ENCODE measurements at places on chromosomes 5 and 9.

GRCh38 chr5:132364319-132364718 lies 5.2 kb upstream of the SLC22A5 start:
- no peak for DNase-seq

DNA sequence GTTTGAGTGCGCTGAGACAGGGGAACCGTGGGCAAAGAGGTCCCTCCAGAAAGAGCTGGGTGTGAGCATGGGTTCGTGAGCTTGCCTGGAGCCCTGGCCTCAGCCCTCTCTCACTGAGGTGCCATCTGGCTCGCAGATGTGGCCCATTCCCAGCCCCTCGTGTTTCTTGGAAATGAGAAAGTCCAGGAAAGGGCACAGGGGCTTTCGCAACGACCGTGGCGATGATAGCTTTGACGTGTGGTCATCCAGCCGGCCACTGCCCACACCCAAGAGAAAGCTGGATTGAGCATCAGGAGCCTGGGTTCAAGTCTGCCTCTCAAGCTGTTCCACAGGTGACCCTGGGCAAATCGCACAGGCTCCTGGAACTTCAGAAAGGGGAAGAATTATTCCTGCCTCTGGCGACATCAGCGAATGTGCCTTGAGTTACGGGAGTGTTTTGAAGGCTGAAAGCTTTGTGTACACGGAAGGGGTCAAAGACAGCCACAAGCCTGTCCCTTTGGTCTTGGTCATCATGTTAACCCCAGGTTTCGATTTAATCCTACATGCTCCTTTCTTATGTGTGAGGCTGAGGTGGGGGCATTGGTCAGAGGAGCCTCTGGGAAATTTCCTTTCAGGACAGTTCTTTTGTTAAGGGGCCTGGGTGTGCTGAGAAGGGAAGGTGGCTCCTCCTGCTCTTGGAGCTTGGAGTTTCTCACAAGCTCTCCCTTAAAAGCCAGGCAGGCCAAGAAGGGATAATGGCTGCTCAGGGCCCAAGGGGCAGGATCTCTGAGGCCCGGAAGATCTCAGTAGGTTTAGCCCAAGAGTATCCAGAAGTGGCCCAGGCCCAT lies 41.7 kb upstream of the IL17B start:
- DNase-seq = no peak

- no peak for DNase-seq
Measured at GRCh38 chr9:135910216-135910615, 2.9 kb upstream of the CAMSAP1 start.

- DNase-seq = no peak
Measured at GRCh38 chr5:147177125-147177840, 57.5 kb upstream of the STK32A start.

DNA sequence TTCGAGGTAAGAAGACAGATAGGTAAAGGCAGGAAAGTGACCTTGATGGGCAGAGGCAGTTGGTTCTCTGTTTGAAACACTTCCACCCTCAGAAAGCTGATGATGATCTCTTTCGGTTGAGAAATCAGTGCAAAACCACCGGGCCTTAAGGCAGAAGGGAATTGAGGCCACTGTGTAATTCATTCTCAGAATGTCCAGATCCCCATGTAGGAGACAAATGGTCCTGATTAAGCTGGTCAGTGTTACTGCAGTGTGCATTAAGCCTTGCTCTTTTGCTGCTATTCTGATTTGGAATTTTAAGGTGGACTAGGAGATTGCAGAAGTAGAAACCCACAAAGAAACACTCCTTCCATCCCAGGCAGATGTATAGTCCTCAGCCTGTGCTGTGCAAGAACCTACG lies 255.2 kb downstream of the ARHGAP26 start:
- DNase-seq = no peak

DNA sequence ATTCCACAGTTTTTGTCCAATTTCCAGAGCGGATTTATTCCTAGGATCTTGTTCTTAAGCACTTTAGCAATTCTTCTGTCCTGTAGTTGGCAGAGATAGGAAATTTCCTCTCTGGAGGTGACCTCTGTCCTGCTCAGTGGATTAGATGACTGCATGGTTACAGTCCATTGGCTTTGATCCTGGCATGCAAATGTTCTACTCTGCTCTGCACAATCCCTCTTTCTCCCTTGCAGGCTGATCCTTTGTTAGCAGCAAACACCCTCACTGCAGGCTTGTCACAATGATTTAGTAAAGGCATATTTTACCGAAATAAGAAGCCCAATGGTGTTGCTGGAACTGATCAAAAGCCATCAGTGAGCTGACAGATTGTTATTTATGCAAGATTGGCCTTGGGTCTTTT lies 243.8 kb downstream of the COX7C start:
- no peak for DNase-seq

DNA sequence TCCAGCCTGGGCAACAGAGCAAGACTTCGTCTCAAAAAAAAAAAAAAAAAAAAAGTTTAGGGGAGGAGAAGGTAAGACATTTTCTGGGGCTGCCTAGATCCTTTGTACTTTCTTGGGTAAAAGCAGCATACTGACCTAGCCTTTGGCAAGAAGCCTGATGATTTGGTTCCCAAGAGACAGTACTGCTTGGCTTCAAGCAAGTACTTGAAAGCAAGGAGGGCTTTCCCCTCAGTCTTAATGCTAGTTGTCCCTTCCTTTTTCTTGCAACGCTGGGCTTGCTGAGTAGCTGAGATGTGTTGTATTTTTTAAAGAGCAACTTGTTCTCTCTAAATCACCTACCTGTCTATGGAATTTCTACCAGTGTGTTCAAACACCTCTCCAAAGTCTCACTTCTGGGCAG lies 76.2 kb downstream of the INSYN2B start:
- DNase-seq = no peak

DNA sequence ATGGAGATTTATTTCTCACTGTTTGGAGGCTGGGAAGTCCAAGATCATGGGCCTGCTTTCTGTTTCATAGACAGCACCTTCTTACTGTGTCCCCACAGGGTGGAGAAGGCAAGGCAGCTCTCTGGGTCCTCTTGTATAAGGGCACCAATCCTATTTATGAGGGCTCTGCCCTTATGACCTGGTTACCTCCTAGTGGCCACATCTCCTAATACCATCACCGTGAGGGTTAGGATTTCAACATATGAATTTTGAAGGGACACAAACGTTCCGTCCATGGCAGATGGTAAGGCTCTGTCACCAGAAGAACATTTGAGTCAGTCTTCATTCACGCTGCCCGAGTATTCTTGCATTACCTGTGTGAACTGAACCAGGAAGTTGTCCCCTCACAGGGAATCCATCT lies 48.4 kb downstream of the ANKRD33B start:
- DNase-seq = no peak

- DNase-seq = no peak
Measured at GRCh38 chr5:131430794-131431193, 166.9 kb downstream of the CDC42SE2 start.

DNA sequence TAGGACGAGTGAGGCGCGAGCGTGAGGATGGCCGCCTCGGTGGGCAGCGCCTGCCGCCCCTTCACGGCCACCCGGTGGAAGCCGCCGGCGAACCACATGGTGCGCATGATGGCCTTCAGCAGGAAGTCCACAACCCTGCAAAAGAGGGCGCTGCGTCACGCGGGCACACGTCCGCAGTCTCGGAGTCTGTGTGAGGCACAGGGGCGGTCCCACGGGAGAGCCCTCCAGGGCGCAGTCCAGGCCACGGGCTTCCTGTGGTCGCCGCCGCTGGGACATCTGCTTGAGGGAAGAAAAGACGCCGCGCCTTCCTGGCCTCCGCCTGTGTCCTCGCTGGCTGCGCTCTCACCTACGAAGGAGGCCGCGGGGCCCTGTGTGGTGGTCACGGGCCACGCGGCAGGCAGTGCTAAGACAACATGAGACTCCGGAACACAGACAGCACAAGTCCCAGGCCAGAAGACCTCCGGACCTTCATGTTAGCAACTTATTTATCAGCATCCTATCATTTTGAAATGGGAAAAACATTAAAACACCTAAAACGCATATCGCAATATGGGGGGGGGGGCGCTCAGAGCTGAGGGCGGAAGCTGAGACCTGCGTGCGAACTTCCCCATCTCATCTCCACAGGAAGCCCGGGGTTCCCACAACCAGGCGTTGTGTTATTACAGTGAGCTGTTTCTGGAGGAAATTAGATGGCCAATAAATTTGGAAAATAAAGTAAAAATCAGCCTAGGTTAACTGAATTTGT lies 28.8 kb downstream of the LPCAT1 start:
- no peak for DNase-seq

Data from activated CD4-positive, alpha-beta T cell treated with anti-CD3 and anti-CD28 coated beads for 1 hour (primary cell).